CD4-positive, CD25-positive, alpha-beta regulatory T cell (primary cell): ENCODE measurements at places on chromosomes 16 and 17. TPM values are rescaled to one million over a fixed set of nuclear protein-coding genes. Genes with fewer than 3 reads are reported as not detected.

GRCh38 chr17:58679263-58680037, 12.4 kb downstream of the TEX14 start:
- DNase-seq: no peak

DNA sequence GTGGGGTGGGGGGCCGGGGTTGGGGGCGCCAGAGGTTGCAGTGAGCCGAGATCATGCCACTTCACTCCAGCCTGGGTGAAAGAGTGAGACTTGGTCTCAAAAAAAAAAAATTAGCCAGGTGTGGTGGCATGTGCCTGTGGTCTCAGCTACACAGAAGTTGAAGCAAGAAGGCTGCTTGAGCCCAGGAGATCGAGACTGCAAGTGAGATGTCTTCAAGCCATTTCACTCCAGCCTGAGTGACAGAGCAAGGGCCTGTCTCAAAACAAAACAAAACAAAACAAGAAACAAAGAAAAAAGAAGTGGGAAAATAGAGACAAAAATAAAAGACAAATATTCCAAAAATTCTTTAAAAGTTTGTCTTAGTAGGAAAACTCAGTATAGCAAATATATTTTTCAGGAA, 135.1 kb upstream of the CORO6 start:
- DNase-seq: peak; percentile 37

Gene KRTAP17-1
- polyA plus RNA-seq: not detected

DNA sequence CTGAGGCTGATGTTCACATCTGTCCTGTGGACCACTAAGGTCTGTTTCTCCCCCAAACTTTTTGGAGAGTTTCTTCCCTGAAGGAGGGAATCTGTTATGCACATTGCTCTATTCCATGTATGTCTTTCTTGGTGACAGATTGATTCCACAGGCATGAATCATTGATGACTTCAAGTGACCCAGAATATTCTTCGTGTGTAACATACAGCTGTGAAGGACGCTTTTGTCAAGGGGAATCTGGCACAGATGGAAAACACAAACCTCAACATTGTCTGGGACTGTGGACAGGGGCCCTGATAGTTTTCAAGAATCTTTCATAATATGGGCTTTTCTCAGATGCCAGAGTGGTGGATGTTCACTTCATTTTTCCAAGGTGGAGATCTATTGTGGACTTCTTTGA, 223.1 kb upstream of the MAF start:
- no peak for DNase-seq

DNA sequence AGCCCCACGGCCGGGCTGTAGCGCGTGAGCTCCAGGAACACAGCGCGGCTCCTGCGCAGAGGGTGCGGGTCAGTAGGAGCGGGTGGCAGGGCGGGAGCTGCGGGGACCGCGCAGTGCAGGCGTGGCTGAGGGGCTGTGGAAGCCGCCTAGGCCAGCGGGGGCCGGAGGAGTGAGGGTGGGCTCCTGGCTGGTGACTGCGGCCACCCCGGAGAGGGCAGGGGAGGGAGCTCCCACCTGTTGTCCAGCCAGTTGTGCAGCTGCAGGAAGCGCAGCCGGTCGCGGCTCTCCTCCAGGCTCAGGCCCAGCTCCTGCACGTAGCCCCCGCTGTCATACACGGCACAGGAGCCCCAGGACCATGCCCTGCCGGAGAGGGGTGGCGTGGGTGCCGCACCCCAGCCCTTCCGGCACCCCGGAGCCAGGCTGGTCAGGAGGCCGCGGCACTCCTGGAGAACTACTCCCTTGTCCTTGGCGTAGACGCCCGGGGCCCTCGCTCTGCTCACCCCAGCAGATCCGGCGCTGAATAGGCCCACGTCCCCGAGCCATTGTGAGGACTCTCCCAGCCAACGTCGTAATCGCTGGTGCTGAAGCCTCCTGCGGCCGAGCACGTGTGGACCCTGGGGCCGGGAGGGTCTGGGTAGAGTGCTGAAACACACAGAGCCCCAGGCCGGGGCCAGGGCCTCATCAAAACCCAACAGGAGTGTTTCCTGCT, 43.9 kb downstream of the TSC2 start:
- DNase-seq: no peak

Gene CCDC200
- polyA plus RNA-seq: not detected

DNA sequence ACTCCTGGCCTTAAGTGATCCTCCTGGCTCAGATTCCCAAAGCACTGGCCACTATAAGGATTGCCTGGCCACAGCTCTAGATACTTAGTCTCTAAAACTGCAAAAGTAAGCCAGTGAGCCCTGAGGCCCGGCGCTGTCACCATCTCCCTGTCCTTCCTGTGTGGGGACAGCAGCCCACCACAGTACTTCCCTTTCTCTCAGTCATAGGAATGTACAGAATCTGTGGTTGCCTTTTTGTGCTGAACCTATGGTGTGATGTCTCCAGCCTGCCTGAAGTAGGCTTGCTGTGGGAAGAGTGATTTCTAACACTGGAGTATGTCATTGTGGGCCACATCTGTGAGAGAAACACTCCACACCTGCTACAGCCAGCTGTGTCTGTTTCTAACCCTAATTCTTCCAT, 24.7 kb downstream of the NTAN1 start:
- DNase-seq: no peak

Gene OSGIN1
- polyA plus RNA-seq: 0.29 TPM

Gene TAT
- polyA plus RNA-seq: 0.23 TPM

GRCh38 chr17:44501866-44502375, 1.3 kb downstream of the GPATCH8 start:
- peak; percentile 16 for DNase-seq

GRCh38 chr17:67999291-67999911, 3.1 kb upstream of the C17orf58 start:
- DNase-seq: no peak

Gene GLOD4
- 103 TPM for polyA plus RNA-seq

Gene MRPL10
- 47.2 TPM for polyA plus RNA-seq

- peak; percentile 35 for DNase-seq
Observed at GRCh38 chr17:50177983-50178834, 12.4 kb downstream of the SGCA start.

Gene ZSCAN10
- not detected for polyA plus RNA-seq

Gene HSPB9
- not detected for polyA plus RNA-seq

DNA sequence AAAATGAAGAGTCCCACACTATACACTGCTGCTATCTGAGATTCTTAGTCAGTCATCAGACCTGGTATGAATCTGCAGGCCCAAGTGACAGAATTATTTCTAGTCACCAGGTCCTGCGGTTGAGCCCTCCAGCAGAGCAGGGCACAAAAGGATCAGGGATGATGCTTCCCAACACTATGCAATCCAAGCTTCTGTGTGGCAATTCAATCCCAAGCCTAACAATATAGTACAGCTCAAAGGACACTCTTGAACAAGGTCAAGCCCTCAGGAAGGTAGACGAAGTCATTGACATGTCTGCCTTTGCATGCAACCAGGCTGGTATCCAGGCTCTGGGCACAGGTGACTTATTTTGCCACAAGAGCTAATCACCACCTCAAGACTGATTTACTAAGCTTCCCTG, 5.8 kb downstream of the DCUN1D3 start:
- no peak for DNase-seq

DNA sequence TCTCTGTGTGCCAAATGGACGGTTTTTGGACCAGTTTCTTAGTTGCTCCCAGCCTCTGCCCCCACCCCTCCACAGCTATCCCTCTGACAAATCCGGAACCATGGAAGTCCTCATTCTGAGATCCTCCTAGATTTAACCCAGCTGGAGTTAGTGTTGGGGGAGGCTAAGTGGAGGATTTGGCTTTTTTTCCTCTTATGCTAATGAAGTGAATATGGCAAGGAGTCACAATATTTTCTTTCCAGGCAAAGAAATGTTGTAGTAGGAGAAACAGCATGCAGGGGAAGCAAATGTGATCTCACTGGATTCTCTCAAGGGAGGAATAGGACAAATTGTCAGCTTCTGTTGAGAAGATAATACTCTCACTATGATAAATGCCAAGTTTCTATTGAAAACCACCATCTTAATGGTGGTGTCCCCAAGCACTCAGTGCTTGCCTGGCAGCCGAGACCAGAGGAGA, 159.5 kb downstream of the MSI2 start:
- no peak for DNase-seq

Gene SAT2
- 32.6 TPM for polyA plus RNA-seq

GRCh38 chr16:58127033-58127556, 2.1 kb downstream of the CFAP20 start:
- peak; percentile 32 for DNase-seq

Gene EPN3
- polyA plus RNA-seq: not detected
